Kidney tubule cell (primary cell): ENCODE measurements at places on chromosomes 13 and 19.
A peak's percentile ranks its signal among the peaks of the same experiment; 100 is the strongest.

GRCh38 chr19:42075364-42075615, 676 bp upstream of the ZNF574 start:
- no peak for DNase-seq

DNA sequence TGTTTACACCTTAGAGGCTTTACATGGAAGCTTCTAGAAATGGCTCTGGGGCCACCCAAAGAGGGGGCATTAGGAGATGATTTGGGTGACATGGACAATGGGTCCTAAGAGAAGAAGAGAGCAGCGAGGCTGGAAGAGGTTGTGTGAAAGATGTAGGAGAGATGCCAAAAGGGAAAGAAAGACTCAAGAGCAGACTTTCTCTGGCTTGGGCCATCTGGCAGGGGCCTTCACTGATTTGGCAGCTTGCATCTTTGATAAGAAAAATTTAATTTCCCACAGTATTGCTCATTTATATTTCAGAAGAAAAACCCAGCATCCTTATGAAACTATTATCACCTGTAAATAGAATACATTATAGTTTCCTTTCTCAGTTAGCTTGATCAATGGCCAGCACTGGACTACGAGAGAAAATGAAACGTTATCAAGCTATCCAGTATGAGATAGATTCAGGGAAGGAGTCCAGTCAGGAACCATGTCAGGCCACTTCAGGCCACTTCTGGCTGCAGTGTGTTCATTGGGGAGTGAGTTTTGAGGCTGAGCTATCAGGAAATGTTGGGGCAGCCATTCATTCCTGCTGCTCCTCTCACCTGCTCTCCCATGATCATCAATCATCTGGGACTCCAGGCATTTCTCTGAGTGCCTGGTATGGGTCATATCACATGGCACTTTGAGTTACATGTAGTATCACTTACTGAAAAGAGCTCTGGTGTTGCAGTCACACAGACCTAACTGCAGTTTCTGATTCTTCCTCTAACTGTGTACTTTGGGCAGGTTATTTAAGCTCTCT, 10.3 kb downstream of the SCEL start:
- DNase-seq, result no peak

GRCh38 chr13:107205318-107206104, 637.6 kb upstream of the ARGLU1 start:
- peak; percentile 60 for DNase-seq

DNA sequence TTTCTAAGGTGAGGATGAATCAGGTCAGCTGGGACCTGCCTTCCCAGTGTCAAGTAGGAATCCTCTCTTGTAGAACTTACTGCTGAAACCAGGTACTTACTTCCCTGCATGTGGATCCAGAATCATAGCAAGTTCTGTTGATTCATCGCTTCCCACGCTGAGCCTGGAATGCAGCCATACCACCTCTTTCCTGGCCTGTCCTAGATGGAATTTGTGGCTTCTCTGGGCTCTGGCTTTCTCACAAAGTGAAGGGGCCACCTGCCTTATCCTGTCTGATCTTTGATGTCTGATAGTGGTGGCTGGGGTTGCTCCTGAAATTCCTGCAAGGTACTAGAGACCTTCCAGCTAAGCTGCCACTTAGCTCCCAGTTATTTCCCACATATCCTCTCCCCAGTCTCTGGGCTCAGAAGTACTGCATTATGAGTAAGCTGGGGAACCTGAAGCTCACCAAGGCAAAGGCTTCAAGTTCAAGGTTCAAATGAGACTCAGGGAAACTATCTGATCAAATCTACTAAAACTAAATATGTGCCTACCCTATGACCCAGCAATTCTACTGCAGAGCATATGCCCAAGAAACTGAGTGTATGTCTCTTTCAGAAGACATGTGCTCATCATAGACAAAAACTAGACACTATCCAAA, 103.5 kb downstream of the SUCLA2 start:
- DNase-seq, result peak; percentile 59

- DNase-seq, result peak; percentile 13
Observed at GRCh38 chr13:29125191-29125933, 305.2 kb downstream of the MTUS2 start.

- peak; percentile 87 for DNase-seq
Observed at GRCh38 chr19:5826531-5827341, 12.8 kb downstream of the FUT6 start.

GRCh38 chr19:49570997-49571676, 9.2 kb downstream of the NOSIP start:
- no peak for DNase-seq

DNA sequence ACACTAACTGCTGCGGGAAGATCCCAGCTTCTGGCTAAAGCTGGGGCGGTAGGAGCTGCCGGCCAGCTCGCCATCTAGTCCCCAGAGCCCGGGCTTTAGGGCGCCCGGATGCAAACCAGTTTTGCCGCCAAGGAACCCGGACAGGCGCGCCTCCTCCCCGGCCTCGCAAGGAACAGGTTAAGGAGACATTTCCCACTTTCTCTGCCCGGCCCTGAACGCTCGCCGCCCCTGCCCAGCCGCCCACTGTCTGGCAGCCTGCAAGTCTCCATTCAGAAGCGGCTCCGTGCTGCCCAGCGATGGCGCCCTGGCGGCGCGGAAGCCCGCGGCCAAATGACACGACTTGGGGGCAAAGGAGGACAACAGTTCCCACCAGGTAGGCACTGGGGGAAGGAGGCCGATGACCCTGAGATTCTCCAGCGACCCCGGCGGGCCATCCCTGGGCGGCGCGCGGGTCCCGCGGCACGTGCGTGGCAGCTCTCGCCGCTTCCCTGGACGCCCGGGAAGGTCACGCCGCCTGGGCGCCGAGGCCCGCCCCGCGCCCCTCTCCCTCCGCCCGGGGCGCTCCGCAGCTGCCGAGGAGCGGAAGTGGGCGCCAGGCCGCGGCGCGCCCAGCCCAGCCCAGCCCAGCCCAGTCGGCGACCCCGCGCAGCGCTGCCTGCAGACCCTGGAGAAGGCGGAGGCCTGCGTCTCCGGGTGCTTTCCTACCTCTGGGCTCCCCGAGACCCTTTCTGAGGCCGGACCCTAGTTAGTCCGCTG, 42.2 kb upstream of the HNRNPA1L2 start:
- DNase-seq, result no peak

DNA sequence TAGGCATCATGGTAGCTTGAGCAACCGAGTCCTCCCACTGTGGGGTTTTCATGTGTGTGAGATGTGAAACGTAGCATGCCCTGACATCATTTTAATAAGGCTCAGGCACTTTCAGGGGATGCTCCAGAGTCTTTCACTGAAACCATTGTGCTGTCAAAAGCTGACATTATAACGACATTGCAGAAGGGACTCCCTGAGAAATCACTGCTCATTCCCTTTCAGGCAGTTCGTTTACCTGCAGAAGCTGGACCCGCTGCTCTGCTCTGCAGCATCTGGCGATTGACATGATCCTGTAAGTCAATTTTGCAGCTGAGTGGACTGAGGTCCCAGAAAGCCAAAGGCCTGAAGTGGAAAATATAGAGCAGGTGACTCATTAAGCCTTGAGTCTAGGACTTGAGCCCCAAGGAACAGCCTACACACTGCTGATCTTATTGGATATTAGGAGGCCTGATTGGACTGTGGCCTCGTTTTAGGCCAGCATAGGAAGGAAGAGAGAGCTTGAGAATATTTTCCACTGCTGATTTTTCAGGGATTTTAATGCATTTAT, 54.0 kb upstream of the CNMD start:
- no peak for DNase-seq

GRCh38 chr13:48985756-48986155, 10.0 kb downstream of the FNDC3A start:
- DNase-seq, result no peak
